Activated gamma-delta T cell (primary cell): ENCODE measurements at places on chromosomes 1 and 21.

DNA sequence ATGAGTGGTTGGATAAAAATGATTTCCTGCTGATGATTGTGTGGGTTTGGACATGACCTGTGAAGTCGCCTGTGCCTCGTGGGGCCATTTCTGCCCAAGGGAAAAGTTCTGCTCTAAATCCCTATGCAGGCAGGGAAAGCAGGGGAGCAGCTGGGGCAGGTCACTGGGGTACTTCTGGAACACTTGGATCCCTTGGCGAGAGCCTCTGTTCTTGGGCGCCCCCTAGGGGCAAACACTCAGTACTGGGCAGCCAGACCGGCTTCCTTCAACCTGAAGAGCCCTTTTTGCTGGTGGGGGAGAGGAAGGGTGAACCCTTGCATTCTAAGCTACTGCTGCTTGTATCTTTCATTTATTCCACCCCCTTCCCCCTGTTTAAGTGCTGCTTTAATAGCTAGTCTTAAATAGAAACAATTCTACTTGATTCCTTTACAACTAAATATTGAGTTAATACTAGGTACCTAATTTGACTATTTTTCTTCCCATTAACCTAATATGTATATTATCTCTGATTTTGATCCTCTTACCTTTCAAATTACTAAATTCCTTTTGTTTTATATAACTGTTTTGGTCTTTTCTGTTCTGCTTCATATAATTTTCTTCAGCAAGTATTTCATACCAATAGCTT is 5.1 kb upstream of the CLEC20A start:
- DNase-seq = no peak

GRCh38 chr1:159430985-159431384 is 1.0 kb upstream of the OR10J4 start:
- DNase-seq = no peak

- no peak for DNase-seq
These were observed 43.7 kb downstream of the GNG12 start for GRCh38 chr1:67789551-67789950.

DNA sequence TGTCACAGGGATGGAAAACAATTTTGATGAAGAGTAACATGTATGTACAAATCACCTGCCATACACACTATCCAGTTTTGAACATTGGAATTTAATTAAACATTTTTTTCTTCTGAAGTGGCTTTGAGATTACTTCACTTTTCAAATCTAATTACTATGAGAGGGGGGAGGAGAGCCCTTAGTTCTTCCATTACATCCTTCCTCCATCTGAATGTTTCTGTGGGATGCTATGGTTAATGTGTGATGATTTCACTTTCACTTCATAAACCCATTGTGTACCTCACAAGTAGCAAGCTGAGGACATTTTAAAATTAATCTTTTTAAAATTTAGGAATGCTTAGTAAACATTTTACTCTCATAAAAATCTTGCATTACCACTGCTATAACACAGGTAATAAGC is 156.9 kb downstream of the RUNX1 start:
- no peak for DNase-seq

- no peak for DNase-seq
These were observed 37.3 kb downstream of the CDC42 start for GRCh38 chr1:22089787-22090186.
